ENCODE measurements at places on chromosomes 11 and 22. TPM values are rescaled to one million over a fixed set of nuclear protein-coding genes. Genes with fewer than 3 reads are reported as not detected.
A peak's percentile ranks its signal among the peaks of the same experiment; 100 is the strongest.

OR51B5 gene
- total RNA-seq: not detected

- DNase-seq: peak; percentile 11
Measured at GRCh38 chr11:69398529-69399492, 82.7 kb upstream of the LINC01488 start.

DNA sequence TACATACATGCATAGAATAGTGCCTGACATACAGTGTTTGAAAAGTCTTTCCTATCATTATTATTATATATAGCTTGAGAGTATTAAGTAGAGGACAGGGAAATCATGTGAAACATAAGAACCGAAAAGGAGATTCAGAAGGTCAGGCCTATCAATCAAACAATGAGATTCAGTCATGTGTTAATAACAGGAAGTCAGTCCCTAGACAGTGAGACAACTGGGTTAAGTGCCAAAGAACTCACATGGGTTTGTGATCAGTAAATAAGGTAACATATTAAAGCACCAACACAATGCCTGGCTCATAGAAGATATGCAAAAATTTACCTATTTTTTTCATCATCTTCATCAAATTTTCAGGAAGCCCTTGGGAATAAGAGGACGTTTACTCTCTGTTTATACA is 174.3 kb upstream of the FAT3 start:
- no peak for DNase-seq

- no peak for DNase-seq
Measured at GRCh38 chr22:41621911-41622179, 750 bp downstream of the XRCC6 start.

DNA sequence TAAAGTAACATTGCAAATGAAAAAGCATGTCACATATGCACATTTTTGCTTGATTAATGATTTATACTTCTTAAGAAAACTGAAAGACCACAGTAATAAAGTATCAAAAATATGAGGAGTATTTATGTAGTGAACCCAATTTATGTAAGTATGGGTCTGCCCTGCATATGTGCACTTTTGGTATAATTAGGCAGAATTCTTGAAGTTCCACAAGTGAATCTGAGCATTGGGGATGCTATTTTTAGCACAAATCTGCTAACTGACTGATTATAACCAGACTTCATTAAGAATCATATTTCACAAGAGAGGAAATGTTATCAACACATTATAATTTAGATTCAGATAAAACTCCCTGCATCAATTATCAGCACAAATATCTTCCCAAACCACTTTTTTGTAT is 407.1 kb upstream of the LRRC4C start:
- no peak for DNase-seq

DNA sequence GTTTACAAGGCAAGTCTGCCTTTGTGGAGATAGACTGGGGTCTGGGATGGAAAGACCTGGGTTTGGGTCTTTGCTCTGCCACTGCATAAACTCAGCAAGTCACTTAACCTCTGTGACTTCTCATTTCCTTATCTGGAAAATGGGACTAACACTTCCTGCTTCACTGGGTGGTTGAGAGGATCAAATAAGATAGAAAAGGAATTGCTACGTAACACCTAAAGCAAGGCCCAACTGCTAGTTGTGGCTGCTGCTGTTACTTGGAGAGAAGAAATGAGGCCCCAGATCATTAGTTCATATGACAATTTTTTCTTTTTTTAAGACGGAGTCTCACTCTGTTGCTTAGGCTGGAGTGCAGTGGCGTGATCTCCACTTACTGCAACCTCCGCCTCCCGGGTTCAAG is 5.9 kb downstream of the PTPRJ start:
- DNase-seq: no peak

OR6X1 gene
- not detected for total RNA-seq

DNA sequence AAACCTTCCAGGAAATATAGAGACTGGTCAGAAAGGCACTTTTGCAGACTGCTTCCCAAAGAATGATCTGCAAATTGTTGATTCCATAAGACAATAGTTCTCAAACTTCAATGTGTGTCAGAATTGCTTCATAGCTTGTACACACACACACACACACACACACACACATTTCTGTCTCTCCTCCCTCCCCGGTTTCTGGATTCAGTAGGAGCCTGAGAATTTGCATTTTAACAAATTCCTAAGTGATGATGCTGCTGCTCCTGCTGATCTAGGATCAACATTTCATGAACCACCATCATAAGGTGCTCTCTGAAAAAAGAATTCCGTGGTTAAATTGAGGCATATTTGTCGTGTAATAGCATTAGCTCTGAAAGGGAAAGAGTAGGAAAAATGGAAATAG is 35.3 kb upstream of the FZD4 start:
- DNase-seq: no peak

APOA5 gene
- not detected for total RNA-seq

GRCh38 chr11:12430351-12430750 is 53.0 kb downstream of the PARVA start:
- no peak for DNase-seq

- DNase-seq: peak; percentile 39
Measured at GRCh38 chr11:30346068-30346688, 23.3 kb downstream of the ARL14EP start.

- no peak for DNase-seq
Measured at GRCh38 chr11:8180469-8180868, 11.6 kb upstream of the RIC3 start.

CYTH4 gene
- total RNA-seq: 13.3 TPM

- DNase-seq: no peak
Measured at GRCh38 chr11:74769055-74769707, 20.5 kb downstream of the RNF169 start.

- no peak for DNase-seq
Measured at GRCh38 chr22:33542153-33542552, 378.1 kb downstream of the LARGE1 start.

FZD4 gene
- total RNA-seq: 4.7 TPM

DNA sequence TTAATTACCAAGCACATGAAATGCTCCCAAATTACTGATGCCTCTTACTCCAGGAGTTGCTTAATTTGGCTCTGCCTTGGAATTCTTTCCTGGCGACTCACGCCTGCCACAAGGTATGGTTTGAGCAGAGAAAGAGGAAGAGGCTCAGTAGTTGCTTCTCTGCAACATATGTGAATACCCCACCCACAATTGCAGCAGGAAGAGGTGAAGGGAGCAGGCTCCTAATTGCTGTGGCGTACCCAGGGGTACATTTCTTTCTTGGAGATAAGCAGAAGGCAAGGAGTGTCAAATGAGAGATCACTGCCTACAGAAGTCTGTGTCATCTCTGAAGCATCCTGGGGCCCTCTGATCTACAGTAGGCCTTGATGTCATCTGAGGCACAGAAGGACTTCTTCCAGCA is 10.6 kb upstream of the NNMT start:
- no peak for DNase-seq

Measured in mucosa of descending colon (tissue), 3 donors.